Fibroblast of mammary gland (primary cell): ENCODE measurements at places on chromosomes 4 and X.
A peak's percentile ranks its signal among the peaks of the same experiment; 100 is the strongest.

- DNase-seq = no peak
Observed at GRCh38 chrX:17913801-17914200, 52.7 kb upstream of the RAI2 start.

DNA sequence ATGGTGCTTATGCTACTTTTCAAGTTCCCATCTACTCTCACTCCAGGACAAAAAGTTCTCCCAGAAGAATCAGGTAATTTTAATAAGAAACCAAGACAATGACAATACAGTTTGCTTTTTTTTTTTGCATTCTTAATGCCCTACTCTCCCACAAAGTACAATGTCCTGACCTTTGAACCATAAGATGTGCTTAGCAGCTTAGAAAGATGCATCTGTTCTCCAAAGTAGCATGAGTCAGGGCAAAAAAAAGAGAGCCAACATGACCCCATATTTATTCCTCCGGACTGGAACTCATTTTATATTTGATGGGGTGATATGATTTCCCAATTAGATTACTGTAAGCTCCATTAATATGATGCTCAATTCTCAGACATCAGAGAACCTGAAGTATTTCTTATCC, 16.5 kb upstream of the PDCL2 start:
- DNase-seq = peak; percentile 57

DNA sequence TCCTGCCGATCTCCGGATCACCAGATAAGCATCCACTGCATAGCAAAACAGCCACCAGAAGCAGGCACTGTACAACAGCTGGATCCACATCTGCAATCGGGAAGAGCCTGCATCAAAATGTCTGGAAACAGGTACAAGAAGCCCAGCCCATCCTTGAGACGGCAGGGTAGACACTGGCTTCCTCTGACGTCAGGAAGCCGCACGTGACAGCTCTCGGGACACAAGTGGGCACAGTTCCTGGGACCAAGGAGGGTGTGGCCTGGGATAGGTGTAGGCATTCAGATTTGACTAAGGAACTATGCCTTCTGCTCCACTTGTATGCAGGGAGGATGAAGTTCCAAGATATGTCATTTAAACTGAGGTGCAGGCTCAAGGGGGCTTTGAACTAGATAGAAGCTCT, 6.3 kb downstream of the GPR143 start:
- DNase-seq = no peak

DNA sequence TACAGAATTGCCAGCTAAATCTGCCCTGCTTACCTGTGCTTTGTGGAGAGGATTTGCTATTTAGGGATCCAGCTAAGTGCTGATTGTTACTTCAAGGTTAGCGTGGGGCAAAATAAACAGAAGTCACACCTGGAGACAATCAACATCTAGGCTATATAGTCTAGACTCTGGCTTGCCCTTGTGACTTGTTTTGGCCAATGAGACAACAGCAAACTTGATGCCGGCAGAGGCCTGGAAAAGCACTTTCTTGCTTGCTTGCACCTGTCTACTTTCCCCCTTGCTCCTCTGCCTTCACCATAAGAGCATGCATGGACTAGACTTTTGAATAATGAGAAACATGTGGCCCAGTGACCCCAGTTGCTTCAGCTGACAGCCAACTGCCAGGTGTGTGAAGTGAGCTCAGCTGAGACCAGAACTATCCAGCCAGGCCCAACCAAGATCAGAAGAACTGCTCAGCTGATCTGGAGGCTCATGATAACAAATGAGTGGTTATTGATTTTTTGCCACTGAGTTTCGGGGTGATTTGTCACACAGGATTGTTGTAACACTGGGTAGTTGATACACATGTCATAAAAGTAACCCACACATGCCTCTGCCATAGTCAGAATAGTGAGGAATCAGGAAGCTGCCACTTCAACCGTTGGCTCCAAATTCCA, 164.4 kb downstream of the RBMX2 start:
- no peak for DNase-seq

DNA sequence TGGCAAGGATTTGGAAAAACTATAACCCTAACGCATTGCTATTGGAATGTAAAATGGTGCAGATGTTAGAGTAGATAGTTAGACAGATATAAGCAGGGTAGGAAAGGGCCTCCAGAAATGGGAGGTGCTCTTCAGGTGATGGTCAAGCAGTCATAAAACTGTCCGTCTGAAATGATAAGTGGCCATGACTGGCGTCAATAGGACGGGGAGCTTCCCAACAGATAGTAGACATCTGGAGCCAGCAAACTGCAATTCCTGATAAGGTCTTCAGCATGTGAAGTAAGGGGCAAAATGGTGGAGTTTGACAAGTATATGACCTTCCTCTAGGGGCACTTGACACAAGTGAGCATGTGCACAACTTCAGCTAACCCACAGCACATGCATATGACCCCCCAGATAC, 250.4 kb downstream of the MAGEB5 start:
- DNase-seq = no peak

GRCh38 chr4:53476232-53477037, 99.0 kb downstream of the FIP1L1 start:
- peak; percentile 100 for DNase-seq

DNA sequence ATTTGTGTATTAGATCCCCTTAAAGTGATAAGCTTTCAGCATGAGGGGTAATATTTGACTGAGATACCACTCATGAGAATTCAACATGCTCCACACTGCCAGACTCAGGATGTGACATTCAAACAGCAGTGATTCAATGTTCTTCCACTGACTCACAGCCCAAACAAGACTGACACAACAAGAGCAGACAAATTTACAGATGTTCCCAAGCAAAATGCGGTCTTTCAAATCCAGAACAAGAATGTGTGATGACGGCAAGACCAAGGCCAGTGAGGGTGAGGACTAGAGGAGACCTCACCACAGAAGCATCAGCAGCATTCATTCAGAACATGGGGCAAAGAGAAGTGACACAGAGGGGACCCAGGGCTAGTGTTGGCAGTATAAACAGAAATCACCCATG, 99.3 kb upstream of the GRIA3 start:
- DNase-seq = peak; percentile 94

- no peak for DNase-seq
Observed at GRCh38 chr4:125520258-125520990, 205.7 kb downstream of the FAT4 start.

GRCh38 chr4:8251110-8251883, 18.3 kb upstream of the HTRA3 start:
- DNase-seq = no peak

GRCh38 chr4:42480717-42481116, 83.4 kb downstream of the SHISA3 start:
- no peak for DNase-seq

DNA sequence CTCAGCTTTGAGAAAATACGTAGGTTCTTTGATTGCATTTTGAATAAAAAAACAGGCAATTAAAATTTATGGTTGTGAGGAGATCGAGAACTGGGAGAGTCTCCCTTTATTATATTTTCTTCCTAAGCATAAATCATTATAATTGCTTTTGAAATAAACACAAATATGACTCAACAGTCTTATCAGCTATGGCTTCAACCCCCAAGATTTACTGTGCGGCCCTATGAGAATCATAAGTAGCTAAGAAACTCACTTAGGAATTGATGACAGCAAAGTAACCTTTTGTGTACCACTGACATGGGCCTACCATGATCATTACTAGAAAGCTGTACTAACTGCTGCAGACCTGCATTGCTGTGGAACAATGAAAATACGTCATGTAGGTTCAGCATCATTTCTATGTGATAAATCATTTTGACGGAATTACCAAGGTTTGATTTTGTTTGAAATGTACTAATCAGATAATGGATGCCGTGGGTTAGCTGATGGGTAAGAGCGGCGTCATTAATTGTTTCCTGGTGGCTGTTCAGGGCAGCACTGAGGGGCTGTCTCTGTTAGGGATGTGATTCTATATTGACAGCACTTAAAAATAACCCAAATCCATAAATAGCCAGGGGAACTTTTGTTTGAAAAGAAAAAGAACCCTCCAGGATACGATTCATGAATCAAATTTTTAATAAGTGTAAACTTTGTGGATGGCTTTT, 51.5 kb upstream of the GPRIN3 start:
- no peak for DNase-seq

DNA sequence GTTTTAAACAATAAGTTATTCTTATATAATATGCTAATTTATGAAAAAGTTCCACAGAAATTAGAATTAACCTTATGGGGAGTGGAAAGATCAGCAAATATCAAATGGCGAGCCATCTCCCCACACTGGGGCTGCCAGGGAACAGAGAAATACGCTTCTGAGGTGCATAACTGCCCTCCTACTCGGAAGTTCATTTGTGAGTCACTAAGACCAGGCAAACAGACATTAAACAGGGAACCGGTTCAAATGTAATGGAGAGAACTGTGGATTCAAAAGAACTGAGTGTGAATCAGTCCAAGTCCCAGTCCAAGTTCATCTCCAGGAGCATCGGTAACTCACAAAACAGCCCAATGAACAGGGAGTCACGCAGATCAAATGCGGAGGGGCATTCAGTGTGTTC, 11.4 kb upstream of the S100G start:
- peak; percentile 30 for DNase-seq

- DNase-seq = peak; percentile 14
Observed at GRCh38 chr4:106366026-106366425, 2.6 kb downstream of the GIMD1 start.

- peak; percentile 83 for DNase-seq
Observed at GRCh38 chrX:123835661-123836371, 24.0 kb upstream of the XIAP start.

DNA sequence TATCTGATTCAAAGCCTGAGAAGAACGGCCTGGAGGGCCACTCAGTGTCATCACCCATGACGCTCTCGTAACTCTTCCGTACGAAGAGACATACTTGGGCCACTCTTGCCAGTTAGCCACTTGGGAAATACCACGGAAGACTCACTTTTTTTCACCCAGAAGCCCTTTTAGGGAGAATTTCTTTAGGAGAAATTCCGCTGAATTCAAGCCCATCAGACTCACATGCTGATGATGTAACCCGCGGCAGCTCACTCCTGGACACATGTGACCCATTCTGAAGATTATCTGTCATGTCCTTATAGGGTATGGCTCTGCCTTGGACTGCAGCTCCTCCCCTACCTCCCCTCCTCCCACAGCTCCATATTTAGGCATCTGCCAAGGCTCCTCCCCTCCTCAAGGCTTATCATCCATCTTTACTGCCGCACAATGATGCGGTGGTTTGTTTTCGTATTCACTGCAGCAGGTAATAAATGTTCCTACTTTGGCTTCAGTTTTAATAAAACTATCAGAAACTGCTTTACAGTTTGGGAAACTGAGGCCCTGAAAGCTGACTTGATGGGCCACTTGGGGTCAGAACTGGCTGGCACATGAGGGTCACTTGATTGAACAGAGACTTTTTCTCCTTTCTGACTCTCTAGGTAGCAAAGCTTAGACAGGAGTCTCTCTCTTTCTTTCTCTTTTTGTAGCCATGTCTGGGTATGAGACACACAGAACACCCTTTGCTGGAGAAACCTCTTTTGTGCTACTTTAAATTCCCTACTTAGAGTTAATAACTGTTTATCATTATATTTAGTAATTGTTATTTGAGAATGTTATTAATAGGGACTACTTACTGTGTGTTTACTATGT, 42.1 kb downstream of the RHOH start:
- DNase-seq = no peak

GRCh38 chr4:91936311-91936710, 367.5 kb upstream of the GRID2 start:
- no peak for DNase-seq

- DNase-seq = no peak
Observed at GRCh38 chr4:72357908-72358307, 211.1 kb downstream of the ADAMTS3 start.

- DNase-seq = no peak
Observed at GRCh38 chrX:40108162-40108958, 10.6 kb upstream of the BCOR start.

DNA sequence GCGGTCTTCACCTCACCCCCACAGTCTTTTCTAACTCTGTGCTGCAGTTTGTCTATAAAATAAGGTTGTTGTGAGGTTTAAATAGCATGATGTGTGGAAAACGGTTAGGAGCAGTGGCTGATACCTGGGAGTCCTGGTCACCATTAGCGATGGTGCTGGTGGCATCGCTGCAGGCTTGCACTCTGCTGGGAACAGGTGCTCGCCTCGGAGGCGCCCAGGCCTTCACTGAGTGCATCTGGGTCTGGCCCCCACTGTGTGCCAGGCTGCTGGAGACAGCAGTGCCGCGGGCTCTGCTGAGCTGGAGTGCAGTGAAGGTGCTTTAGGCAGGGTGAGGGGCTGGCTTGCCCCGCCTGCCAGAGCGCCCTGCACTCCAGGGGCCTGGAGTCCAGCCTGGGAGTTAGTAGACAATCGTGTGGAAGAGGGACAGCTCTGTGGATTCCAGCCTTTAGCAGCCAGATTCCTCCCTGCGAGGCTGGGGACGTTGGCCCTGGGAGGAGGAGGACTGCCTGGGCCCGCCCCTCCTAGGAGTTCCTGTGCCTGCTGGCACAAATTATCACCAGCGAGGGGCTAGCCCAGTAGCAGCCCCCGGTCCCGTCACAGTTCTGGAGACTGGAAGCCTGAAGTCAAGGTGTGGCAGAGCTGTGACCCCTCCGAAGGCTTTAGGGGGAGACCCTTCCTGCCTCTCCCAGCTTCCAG, 7.3 kb downstream of the RGS12 start:
- DNase-seq = no peak

DNA sequence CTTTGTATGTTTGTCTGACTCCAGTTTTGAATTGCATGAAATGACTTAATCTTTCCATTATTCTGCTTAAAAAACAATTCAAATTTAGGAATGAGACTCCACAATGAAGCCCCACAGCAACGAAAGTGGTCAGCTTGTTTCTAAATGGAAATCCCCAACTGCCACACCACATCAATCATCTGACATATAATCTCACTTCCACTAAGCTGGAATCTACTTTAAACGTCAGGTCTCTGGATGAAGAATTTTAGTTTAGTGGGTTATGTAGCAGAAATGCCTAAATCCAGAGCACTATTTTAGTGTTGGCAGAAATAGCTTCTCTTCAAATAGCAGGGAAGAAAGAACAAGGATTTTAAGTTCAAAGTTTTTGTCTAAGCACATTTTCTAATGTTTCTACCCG, 1.7 kb upstream of the BMP2K start:
- no peak for DNase-seq

DNA sequence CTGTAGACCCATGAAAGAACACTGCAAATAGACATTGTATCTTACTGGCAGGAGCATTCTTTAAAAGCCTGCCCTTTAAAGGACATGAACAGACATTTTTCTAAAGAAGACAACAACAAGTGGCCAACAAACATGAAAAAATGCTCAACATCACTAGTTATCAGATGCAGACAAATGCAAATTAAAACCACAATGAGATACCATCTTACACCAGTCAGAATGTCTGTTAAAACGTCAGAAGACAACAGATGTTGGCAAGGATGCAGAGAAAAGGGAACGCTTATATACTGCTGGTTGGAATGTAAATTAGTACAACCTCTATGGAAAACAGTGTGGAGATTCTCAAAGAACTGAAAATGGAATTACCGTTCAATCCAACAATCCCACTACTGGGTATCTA, 77.2 kb downstream of the ATP10D start:
- no peak for DNase-seq

DNA sequence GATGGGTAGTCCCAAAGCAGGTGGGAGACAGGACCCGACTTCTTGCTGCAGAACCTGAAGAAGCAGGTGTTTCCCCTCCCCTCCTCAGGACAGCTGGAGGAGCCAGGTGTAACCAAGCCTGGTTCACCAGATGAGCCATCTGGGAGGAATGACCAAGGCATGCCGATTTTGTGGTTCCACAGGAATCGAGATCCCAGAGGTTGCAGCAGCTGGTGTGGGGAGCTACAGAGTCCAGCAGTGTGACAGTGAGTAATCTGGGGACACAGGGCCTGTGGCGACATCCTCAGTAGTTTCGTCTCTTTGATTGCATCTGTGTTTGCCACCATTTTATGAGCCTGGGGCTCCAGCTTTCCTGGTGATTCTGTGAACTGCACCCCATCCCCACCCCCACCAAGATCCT, 2.6 kb upstream of the NDP start:
- DNase-seq = no peak
